ENCODE measurements at places on chromosomes 1 and 21.

DNA sequence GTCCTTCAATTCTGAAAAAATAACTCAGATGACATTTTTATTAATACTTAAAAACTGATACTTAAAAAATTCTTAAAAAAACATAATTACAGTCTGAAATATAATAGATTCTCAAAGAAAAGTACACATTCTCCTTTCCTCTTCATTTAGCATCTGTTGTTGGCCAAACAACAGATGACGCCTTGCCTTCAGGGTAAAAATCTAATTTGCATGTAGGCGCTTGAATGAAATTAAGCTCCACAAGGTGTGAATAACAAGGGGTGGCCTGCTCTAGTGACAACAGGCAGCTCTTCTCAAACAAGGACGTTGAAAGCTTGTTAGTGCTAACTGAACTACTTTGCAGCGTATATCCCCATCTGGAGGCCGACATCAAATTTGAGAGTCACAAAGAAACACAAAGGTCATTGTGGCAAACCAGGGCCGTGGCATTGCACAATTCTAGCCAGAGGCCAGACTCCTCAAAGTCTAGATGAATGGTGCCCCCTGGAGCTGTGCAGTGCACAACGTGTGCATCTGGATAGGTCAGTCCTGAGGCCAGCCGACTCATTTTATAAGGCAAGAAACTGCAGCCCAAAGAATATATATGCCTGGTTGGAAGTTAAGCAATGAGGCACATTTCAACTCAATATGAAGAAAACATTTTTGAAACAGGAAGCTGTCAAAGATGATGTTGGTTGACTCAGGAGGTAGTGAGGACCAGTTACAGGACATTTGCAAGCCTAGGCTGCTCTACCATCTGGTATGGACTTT lies 459.2 kb upstream of the RUNX1 start:
- DNase-seq: no peak

- no peak for DNase-seq
Measured at GRCh38 chr1:46718340-46718726, 581 bp downstream of the EFCAB14 start.

GRCh38 chr1:20359451-20360330 lies 69.0 kb downstream of the VWA5B1 start:
- DNase-seq: no peak

DNA sequence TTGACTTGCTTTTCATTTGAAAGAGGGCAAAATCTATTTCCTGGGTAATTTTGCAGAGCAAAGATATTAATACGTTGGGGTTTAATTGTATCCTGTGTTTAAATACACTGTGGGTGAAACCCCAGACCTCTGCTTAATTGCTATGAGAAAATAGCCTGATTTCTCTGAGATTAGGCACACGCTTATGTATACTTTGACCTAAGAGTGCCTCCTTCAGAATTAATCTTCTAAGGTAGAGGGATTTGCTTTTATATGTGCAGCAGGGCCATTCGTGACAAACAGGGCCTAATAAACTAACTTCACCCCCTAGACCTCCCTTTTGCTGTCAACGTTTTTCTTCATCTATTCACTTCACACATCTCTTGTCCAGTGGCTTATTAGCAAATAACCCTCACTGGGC lies 216.9 kb upstream of the ADGRL2 start:
- no peak for DNase-seq

DNA sequence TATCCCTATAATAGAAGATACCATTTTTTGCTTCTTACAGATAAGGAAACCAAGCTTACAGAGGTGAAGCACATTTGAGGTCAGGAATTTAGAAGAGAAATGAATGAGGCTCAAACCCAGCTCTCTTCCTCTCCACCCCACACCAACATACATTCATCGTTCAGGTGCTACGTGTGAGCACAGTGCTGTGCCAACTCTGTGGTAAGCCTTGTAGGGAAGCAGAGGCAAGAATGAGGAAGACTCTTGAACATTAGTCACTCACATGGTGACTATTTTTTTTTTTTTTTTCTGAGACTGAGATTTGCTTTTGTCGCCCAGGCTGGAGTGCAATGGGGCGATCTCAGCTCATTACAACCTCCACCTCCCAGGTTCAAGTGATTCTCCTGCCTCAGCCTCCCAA lies 314.0 kb downstream of the NTNG1 start:
- DNase-seq: no peak

DNA sequence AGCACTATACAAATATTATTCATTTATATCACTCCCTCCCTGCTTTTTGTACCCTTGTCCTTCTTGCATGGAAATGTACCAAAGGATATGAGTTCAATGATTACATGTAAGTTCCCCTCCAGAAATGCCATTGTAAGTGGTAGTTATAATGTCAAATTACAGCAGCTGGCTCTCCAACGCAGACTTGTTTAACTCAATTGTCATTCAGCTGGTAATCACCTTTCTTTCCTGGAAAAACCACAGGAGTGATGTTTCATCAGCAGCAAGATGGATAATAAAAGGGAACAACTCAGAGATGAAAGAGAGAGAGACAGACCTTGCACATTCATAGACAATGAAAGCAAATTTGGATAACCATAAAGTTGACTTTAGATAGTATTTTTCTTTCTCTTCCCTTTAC lies 578.6 kb upstream of the PBX1 start:
- DNase-seq: no peak

- no peak for DNase-seq
Measured at GRCh38 chr1:18299441-18300338, 181.0 kb upstream of the KLHDC7A start.

- DNase-seq: no peak
Measured at GRCh38 chr1:173330149-173330951, 123.2 kb upstream of the TNFSF4 start.

GRCh38 chr1:101316256-101316655 lies 79.4 kb downstream of the S1PR1 start:
- no peak for DNase-seq

- DNase-seq: no peak
Measured at GRCh38 chr1:31505911-31506497, 70.3 kb upstream of the TINAGL1 start.

DNA sequence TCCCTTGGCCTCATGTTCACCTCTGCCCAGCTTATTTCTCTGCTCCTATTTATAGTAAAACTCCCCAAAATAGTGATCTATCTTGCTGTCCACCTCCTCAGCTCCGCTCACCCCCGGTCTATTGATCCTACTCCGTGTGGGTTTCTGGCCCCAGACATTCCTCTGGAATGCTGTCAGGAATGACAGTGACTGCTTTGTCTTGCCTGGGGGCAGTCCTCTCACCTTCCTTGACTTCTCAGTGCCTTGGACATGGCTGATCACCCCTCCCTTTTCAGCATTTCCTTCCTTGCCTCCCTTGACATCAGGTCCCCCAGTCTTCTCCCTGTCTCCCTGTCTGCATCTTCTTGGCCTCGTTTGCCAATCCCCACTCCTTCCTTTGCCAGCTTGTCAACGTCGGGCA lies 108.1 kb upstream of the BACE2 start:
- no peak for DNase-seq

DNA sequence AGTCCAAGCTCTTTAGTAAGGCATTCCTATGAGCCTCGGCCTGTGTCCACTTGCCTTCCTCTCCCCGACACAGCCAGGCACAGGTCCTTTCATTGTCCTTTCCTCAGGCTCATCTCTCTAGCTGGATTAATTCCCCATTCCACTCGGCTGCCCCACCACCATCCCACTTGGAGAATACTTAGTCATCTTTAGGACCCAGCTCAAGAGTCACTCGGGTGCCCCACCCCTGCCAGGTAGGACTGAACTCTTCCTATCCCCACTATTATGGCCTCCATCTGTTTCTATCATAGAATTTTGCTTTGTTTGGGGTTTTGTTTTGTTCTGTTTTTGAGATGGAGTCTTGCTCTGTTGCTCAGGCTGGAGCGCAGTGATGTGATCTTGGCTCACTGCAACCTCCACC lies 45.9 kb upstream of the ATP2B4 start:
- no peak for DNase-seq

DNA sequence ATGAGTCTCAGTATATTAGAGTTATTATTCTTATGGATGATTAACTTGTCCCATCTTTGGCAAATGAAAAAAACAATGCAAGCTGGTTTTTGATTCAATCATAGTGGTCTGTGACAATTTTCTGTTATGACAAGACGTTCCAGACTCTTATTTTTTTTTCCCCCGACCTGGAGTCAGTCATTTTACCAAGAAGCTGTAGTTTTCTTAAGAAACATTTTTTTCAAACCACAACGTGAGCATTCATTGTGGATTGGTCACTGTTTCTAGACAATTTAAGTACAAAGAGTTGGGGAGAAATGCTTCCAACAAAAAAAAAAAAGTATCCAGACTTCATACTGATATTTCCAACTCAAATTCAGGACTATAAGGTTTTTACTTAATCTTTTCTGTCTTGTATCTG lies 8.0 kb upstream of the ANGPTL3 start:
- DNase-seq: no peak

DNA sequence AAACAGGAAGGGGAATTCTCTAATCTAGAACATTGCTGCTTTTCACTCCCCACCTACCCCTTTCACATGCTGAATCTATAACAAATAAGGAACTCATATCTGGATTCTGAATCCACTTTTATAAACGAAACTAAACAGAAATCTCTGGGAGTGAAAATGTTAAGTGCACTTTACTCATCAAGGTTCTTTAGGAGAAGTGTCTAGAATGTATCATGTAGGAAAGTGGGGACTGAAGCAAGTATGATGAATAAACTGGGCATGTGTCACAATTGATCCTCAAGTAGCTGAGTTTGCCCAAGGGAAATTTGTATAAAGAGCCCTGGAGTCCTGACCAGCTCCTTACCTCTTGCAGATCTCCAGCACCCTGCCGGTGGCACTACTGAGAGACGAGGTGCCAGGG lies 19.8 kb downstream of the AVPR1B start:
- DNase-seq: no peak

DNA sequence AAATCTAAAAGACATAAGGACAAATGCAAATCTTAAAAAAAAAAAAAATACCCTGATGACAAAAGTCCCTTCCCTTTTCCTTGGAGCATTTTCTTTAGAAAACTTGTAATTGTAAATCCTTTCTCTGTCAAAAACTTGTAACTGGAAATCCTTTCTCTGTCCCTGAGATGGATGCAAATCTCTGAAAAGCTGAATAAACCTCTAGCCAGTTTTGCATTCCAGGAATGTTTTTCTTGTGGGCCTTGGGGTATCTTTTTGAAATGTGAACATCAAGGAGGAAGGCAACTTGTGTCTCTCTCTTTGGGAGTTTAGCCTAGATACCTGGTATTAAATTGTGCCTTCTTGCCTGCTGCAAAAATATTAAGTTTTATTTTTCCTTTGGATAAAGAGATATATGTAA lies 305.3 kb downstream of the KCNT2 start:
- DNase-seq: no peak

DNA sequence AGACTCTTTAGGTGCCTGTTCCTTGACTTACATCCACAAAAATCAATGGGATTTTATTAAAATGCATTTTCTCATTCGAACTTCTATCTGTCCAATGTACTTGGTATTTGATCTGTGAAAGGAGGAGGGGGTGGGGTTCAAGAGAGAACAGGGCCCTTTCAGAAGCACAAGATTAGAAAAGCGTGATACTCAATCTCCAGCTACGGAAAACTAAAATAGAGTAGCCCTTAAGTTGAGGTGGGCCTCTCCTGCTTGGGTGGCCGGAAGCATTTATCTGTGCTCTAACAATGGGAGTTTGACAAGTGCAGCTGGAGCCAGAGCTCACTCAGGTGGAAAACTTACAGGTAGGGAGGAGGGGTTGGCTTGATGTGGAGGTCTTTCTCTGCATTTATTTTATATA lies 462 bp upstream of the RXRG start:
- no peak for DNase-seq

DNA sequence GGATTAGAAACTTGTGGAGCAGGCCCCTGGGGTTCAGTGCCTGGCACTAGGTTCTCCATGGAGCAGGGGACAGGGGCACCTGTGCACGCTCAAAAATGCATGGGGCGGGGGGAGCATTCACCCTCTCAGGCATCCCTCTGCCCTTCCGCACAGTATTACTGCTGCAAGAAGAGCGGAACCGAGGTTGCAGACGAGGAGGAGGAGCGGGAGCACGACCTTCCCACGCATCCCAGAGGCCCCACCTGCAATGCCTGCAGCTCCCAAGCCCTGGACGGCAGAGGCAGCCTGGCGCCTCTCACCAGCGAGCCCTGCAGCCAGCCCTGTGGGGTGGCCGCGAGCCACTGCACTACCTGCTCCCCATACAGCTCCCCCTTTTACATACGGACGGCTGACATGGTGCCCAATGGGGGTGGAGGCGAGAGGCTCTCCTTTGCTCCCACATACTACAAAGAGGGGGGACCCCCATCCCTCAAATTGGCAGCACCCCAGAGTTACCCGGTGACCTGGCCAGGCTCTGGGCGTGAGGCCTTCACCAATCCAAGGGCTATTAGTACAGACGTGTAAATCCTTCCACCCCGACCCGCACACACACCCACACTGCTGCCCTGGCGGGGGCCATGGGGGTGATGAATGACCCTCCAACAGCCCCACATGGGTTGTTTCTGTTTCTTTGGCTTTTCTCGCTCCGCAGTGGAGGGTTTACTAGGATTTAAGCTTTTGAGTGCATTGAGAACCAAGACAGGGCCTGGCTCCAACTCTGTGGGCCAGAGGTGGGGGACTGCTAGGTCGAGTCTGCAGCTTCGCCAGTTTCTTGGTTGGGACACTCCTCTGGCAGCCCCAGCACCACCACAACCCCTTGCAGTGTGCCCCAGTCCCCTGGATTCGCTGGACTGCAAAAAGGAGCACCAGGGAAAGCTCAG lies 63.7 kb downstream of the TOR1AIP2 start:
- no peak for DNase-seq

DNA sequence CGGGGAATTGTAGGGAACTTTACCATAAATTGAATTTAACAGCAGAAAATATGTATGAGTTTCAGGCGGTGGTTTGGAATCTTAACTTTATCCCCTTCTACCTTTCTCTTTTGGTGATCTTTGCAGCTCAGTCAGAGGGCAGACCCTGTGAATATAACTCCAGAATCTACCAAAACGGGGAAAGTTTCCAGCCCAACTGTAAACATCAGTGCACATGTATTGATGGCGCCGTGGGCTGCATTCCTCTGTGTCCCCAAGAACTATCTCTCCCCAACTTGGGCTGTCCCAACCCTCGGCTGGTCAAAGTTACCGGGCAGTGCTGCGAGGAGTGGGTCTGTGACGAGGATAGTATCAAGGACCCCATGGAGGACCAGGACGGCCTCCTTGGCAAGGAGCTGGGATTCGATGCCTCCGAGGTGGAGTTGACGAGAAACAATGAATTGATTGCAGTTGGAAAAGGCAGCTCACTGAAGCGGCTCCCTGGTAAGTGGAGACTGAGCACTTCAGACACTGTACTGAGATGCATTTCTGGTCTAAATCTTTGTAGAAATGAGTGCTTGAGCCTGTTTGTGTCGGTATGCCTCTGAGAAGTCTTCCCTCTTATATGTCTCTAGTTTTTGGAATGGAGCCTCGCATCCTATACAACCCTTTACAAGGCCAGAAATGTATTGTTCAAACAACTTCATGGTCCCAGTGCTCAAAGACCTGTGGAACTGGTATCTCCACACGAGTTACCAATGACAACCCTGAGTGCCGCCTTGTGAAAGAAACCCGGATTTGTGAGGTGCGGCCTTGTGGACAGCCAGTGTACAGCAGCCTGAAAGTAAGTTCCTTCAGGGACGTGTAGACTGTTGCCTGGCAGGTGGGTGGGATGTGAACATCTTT lies 1.5 kb downstream of the CCN1 start:
- DNase-seq: no peak

All from activated gamma-delta T cell (primary cell).